ENCODE measurements at places on chromosomes 7 and 10.

DNA sequence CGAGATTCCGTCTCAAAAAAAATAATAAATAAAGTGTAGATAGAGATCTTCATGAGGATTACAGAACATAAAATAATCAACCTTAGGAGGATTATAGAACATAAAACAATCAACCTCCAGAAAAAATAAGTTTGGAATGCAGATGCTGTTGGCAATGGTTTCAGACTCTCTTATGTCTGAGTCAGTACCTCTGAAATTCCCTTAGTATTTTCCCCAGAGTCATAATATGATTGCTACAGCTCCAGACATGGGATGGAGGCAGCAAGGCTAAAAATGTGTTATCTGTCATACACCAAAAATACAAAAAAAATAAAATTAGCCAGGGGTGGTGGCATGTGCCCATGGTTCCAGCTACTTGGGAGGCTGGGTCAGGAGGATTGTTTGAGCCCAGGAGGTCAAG is 22.2 kb downstream of the CADPS2 start:
- DNase-seq, result no peak

GRCh38 chr10:118911363-118911762 is 118.2 kb upstream of the NANOS1 start:
- no peak for DNase-seq

DNA sequence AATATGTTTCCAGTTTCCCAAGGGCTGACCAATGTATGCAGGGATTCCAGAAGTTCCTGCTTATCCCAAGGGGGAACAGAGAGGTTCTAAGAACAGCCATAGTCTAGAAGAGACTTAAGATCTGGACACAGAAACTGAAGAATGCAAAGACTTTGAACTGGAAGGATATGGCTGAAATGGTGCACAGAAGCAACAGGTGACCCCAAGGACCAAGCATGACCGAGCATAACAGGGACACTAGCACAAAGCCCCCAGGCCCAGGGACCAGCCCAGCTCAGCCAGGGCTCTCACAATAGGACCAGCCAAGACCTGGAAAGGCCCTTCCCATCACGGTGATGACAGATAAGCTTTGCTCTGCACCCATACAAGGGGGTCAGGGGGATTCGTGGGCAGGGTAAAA is 213.0 kb upstream of the KMT2E start:
- DNase-seq, result no peak

DNA sequence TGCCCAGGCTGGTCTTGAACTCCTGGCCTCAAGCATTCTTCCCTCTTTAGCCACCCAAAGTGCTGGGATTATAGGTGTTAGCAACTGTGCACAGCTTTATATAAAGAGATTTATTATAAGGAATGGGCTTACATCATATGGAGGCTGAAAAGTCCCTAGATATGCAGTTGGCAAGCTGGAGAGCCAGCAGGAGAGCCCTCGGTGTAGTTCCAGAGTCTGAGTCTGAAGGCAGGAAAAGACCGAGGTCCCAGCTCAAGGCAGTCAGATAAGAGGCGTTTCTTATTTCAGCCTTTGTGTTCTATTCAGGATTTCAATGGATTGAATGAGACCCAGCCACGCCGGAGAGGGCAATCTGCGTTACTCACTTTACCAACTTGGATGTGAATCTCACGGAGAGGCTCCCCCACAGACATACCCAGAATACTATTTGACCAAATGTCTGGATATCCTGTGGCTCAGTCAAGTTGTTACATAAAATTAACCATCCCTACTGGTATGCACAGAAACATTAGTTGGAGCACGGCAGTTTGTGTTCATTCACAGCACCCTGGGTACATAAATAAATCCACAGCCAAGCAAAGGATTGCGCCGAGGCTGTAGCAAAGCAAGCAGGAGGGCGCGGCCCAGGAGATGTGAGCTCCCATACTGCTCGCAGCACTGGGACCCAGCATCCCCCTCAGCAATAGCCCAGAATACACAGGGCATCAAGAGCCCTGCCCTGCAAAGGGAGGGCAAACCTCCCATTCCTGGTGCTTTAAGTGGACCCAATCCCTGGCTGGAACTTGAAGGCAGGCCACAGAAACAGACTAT is 158.4 kb upstream of the ZNF32 start:
- no peak for DNase-seq

GRCh38 chr10:49534670-49535381 is 4.1 kb downstream of the ERCC6 start:
- DNase-seq, result no peak
